Posterior cingulate gyrus (tissue), 11 donors: ENCODE measurements at places on chromosomes 6 and 20.

DNA sequence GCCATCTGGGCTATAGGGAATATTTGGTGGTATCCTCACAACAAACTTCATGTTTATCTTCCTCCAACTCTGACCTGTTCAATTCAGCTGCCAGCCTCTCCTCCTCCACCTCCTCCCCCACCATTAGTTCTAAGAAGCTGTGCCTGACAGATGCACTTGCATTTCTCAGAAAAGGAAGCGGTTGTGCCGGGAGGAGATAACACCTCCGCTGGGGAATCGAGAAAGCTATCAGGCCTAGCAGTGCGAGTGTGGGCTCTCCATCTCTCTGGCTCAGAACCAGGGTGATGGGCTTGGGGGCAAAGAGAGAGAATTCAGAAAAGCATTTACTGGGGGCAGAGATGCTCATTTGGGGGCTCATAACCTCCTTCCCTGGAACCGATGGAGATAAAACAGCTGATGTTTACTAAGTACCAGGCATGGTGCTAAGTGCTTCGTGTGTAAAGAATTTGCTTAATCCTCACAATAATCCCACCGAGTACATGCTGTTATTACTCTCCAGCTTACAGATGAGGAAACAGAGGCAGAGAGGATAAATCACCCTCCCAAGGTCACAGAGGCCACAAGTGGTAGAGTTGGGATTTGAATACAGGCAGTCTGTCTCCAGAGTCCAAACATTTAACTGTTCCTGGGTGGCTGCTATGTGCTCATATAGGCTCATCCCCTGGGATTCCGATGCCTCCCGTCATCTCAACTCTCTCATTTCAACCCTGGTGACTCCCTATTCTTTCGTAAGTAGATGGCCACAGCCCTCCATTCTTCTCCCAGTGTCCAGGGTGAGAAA lies 38.3 kb downstream of the COX4I2 start:
- peak; percentile 39 for DNase-seq

DNA sequence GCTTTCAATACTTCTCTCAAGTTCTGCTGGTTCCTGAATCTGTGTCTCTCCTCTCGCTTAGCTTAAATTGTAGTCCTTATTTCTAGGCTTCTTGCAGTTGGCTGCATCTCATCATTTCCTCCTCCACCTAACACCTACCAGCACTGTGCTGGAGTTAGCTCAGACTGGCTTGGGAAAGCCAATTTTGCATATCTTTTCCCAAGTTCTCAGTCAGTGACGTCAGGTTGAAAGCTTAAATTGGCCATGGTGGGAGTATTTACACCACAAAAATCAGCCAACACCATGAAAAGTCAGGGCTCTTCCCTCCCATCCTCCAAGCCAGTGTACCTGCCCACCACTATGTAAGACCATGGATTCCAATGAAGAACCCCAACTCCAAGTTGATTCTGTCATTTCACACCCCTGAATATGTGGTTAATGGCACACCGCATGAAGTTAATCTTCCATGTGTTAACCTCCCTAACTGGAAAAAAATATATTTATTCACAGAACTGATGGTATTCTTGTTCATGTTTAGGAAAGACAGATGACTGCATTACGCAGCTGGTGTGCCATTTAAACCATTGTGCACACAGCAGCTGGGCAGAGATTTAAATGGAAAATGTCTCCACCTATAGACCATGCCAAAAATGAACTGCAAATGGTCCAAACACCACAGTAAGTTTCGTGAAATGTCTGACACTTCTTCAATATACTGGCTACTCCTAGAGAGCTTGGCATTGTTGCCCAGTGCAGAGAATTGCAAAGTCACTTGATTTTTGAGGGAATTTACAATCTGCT lies 274.1 kb upstream of the MAP3K7 start:
- DNase-seq: no peak

- no peak for DNase-seq
These were observed 14.4 kb downstream of the NT5E start for GRCh38 chr6:85464260-85464644.

DNA sequence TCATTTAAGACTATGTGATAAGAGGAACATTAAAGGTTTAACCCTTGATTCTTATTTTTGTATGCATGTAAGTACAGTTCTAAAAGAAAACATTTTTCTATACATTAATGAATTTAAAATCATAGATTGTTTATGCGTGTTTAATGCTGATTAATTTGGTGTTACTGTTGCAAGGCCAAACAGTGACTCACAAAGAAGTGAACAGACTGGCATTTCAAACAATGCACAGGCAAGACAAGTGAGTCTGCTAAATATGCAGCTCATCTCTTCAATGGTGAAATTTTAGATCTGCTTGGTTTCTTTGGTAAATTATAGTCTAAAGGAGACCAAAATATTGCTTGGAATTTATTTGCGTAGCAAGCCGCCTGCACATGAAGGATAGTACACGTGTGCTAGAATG lies 417.4 kb upstream of the SOX4 start:
- DNase-seq: no peak

DNA sequence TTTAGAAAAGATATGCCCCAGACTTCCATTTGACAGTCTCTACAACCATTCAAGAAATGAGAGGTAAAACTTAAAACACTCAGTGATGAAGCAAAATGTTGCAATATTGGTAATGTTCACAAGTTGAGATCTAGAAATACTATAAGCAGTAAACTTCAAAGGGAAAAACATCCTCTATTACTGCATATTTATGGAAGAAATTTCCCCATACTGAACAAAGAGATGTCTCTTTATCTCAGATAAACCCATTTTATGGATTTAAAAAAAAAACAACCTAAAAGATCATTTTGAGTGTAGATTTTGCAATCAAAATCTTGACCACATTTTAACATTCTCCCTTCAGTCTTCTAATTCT lies 177.8 kb upstream of the TAB2 start:
- DNase-seq: no peak

GRCh38 chr6:127111526-127111925 lies 6.9 kb upstream of the RSPO3 start:
- DNase-seq: no peak

- DNase-seq: no peak
These were observed 851.2 kb downstream of the DHX35 start for GRCh38 chr20:39813190-39813829.

GRCh38 chr6:144087789-144088426 lies 7.5 kb downstream of the SF3B5 start:
- no peak for DNase-seq

DNA sequence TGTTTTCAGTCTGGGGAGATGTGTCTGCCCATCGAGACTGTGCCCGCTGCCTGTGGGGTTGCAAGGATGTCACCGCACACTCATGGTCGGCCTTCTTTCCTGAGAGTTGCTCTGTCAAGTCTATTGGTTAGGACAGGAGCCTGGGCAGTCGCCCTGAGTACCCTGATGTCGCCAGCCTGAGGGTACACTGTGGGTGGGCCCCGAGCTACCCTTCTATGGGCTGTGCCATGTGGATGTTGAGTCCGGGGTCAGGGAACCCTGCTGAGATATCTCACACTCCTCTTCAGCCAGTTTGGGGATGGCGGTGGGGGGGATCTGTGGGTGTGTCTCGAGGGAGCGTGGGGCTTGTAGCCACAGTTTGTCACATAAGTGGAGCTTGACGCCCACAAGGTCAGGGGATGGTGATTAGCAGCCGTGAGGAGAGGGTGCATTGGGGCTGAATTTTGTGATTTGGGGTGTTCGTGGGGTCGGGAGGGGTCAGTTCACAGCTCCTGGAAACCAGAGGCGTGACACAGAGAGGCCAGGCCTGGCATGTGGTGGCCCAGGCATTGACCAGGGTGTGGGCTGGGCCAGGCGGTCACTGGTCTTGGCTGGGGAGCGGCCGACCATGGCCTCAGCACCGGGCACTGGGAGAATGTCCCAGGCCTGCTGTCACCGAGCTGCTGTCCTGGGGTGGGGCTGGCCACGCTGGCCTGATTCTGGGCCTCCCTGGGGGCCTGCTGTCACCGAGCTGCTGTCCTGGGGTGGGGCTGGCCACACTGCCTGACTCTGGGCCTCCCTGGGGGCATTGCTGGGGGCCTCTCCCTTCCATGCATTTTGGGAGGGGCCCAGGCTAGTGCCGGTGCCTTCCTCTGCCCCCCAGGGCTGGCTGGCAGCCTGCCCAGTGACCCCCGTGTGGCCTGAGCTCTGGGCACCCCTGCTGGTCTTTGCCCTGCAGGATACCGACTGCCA lies 1.6 kb upstream of the NPBWR2 start:
- DNase-seq: no peak

GRCh38 chr6:46706464-46706863 lies 18.8 kb downstream of the TDRD6 start:
- DNase-seq: no peak

GRCh38 chr20:17108896-17109295 lies 117.9 kb upstream of the PCSK2 start:
- DNase-seq: no peak

GRCh38 chr6:14827354-14827753 lies 418.5 kb upstream of the JARID2 start:
- DNase-seq: no peak

GRCh38 chr20:25744261-25744660 lies 47.6 kb upstream of the ZNF337 start:
- DNase-seq: no peak

- no peak for DNase-seq
These were observed 228.9 kb downstream of the ALDH8A1 start for GRCh38 chr6:134721060-134721405.

DNA sequence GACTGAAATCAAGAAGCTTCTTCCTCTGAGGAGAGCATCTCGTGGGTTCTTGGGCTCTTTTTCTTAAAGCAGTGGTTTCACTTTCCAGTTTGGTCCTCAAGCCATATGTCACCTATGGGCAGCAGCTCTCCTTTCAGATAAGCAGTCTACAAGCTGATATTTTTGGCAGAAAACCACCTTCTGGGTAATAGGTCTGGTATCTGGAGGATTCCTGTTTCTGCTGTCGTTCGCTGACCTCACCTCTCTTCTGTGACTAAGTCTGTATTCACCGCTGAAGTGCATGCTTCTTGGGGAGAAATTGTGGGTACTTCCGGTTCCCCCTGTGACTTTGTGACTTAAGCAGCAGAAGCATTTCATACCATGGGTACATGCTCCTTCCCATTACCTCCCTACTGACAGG lies 193.6 kb downstream of the EDN1 start:
- no peak for DNase-seq
